ENCODE measurements at places on chromosomes 5 and 9.

DNA sequence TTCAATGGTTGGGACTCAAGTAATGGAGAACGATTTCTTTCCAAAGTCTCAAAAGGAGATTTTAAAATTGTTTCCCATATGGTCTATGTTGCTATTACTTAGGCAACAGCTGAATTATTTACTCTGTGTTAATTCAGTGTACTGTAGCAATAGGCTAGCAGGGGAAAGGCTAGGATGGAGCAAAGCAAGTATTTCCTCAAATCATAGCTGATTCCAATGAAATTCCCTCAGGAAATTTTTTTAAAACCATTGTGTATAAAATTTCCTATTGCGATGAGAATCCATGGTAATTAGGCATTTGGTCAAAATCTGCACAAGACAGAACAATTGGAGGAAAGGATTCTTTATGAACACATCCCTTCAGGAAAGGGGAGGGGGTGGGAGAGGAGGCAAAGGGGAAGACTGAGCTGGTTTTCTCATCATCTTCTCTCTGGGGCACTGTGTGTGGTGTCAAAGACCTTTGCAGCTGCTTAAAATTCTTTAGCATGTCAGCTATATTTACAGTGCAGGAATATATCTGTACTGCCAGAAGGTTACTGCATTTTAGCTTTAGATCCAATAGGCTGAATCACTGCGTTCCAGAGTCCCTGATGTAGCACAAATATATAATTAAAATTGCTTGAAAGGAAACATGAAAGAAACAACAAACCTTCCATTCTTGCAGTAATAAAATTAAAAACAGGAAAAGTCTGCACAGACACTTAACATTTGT is 95.3 kb downstream of the ZNF608 start:
- DNase-seq = no peak

- no peak for DNase-seq
Observed at GRCh38 chr9:16873126-16873802, 2.8 kb upstream of the BNC2 start.

DNA sequence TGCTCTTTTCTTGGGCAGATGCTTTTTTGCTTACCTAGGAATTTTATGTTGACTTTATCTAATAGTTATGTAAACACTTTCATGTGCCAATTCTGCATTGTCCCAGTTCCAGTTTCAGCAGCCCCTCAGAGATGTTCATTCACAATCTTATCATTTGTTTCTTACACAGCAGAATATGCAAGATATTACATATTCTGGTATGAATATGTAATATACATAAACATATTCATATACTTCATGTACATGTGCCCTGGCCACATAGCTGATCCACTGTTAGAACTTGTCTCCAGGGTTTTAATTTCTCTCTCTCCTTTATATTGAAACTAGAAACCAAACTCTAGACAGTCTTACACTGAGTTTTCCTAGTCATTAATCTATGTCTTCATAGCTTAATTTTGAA is 90.2 kb upstream of the PARP8 start:
- no peak for DNase-seq

- no peak for DNase-seq
Observed at GRCh38 chr5:146789712-146790653, 88.6 kb downstream of the PPP2R2B start.

GRCh38 chr5:124111886-124112285 is 599.9 kb downstream of the CSNK1G3 start:
- no peak for DNase-seq

DNA sequence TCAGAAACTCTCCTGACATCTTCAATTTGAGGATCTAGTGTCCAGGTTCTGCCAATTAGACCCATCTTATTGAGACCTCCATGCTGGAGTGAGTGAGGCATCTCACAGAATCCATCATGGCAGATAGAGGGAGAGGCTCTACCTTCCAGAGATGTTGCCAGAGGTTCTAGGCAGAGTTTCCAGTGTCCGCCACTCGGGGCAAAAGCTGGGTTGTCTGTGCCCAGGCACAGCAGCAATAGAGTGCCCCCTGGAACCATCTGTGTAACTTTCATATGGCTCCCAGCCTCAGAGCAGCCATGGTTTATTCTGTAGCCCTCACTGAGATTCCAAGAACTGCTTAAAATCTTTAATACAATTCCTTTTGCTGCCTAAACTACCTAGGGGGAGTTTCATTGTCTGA is 16.6 kb upstream of the CCDC112 start:
- DNase-seq = no peak

GRCh38 chr9:19922476-19923118 is 133.8 kb upstream of the SLC24A2 start:
- no peak for DNase-seq

GRCh38 chr9:106082621-106083020 is 388.3 kb downstream of the TMEM38B start:
- no peak for DNase-seq

DNA sequence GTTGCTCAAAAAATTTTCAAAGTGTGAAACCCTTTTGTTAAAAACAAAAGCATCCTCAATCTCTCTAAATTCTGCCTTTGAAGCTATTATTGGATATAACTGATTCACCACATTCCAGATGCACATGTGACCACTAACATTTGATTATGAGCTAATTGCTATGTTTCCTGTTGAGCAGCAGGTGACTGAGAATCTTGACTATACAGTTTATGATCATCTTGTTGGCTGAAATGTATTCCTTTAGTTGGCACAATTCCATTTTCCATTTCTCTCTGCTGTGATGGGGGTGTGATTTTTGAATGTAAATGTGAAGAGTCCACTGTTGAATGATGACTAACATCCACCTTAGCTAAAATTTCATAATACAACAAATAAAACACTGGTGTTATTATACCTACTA is 10.7 kb downstream of the LYSMD3 start:
- DNase-seq = no peak

GRCh38 chr9:109083813-109084405 is 35.8 kb downstream of the TMEM245 start:
- DNase-seq = no peak

DNA sequence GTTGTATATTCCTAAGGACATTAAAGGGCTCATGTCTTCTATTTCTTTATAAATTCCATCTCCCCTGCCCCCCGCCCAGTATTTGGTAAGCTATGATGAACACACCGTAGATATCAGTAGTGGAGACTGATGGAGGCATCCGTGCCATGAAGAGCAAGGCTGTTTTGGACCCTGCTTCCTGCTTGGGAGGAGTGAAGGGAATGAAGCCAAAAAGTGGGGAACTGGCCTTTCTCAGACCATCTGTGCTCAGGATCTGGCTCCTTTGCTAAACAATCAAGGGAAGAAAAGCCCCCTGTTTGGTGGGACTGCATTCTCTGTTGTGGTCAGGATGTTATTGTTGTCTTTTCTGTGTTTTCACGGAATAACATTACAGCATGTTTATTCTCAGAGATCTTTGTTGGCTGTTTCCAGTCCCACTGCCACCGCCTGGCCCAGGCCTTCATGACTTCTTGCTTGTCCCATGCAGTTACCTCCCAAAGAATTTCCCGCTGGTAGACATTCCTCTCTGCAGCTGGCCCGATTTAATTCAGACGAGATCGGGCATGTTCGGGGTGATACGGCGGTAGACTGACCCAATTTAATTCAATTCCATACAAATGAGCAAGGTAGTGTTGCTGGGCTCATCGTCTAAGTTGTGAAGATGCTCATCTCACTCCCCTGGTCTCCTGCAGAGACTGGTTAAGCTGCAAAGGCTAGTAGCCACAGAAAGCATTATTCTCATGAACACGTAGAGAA is 31.4 kb upstream of the ANKH start:
- DNase-seq = no peak

DNA sequence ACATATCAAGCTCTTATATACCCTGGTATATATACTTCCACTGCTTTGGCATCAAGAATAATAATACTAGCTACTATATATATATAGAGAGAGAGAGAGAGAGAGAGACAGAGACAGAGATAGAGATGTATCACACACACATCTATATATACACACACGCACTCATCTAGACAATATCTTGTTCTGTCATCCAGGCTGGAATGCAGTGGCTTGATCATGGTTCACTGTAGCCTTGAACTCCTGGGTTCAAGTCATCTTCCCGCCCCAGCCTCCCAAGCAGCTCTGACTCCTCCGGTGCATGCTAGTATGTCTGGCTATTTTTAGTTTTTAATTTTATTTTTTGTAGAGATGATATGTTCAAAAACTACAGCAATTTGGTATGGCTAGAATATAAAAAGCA is 22.5 kb downstream of the ANKHD1 start:
- DNase-seq = no peak

DNA sequence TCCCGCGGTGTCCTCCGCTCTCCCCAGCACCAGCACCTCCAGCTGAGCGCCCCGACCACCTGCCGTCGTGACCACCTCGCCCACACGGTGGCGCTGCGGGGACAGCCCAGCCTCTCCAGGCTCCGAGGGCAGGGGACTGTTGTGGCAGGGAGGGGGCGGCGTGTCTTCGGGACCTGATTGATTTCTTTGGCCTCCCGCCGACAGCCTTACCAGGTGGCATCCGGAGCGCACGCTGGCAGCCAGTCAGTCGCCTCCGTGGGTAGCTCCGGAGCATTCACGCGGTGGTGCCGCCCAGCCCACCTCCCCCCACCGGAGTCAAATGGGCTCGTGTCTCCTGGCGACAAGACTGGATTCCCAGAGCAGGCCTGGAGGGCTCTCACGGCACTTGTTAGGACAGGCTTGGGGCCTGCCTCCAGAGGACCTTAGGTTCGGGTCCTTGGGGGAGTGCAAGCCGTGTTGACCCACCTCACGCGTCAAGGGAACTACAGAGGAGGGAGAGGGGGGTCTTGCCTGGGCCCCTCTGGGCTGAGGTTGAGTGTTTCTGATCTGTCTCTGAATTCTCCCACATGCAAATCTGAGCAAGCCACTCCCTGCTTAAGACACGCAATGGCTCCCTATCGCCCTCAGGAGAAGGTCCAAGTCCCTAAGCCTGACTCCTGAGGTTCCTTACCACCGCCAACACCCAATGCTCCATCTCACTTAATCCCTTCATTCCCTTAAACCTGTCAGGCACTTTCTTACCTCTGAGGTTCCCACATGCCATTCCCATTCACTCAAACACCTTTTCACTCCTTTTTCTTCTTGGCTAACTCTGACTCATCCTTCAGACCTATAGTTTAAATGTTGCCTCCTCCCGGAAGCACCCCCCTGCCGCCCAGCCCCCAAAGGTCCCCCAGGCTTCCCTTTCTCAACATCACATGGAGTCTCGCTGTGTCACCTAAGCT is 51.2 kb upstream of the GGTA1 start:
- DNase-seq = peak; percentile 53

DNA sequence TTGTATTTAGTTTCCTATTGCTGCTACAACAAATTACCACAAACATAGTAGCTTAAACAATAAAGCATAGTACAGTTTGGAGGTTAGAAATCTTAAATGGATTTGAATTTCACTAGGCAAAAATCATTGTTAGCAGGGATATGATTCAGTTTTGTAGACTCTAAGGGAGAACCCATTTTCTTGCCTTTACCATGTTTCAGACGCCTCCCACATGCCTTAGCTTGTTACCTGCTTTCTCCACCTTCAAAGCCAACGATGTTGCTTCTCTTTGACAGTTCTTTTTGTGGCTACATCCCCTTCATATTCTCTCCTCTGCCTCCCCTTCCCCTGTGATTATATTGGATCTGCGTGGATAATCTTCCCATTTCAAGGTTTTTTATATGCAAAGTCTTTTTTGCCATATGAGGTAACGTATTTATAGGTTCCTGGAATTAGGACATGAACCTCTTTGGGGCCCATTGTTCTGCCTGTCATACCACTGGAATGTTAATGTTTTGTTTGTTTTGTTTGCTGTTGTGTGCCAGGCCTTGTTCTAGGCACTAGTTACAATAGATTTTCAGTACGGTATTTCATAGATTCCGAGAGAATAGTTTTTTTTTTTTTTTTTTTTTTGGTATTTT is 54.1 kb downstream of the UHRF2 start:
- no peak for DNase-seq

DNA sequence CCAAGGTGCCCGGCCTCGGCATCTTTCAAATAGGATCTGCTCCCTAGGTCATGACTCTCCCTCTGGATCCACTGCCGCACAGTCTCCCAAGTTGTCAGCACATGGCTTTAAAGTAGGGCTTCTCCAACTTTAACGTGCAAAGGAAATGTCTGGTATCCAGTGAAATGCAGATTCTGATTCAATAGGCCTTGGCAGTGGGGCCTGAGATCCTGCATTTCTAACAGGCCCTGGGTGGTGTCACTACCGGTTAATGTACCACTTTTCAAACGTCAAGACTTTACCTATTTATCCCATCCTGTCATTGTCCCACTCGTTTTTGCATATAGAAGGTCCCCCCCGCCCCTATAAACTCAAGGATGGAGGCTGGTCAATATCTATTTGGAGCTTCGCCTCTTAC is 137.6 kb upstream of the ZNF618 start:
- no peak for DNase-seq

GRCh38 chr5:173729079-173729765 is 112.8 kb upstream of the BOD1 start:
- DNase-seq = no peak

DNA sequence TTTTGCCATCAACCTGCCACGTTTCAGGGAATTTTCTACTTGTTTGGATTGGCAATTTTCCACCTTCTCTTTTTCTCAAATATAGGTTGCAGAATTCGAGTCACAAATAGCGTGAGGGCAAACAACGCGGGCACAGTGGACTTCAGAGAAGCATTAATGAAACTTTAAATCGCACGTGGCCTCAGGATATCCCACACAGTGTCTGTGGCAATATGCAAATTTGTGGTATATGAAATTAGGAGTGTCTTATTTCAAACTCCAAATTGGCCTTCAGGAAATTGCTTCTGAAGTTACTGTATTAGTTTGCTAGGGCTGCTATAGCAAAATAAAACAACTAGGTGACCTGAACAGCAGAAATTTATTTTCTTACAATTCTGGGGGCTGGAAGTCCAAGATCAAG is 91.2 kb downstream of the MTRR start:
- DNase-seq = no peak

GRCh38 chr5:74576941-74577456 is 63.5 kb downstream of the ENC1 start:
- DNase-seq = no peak

GRCh38 chr9:87798261-87798833 is 72.4 kb downstream of the CTSL start:
- DNase-seq = no peak

DNA sequence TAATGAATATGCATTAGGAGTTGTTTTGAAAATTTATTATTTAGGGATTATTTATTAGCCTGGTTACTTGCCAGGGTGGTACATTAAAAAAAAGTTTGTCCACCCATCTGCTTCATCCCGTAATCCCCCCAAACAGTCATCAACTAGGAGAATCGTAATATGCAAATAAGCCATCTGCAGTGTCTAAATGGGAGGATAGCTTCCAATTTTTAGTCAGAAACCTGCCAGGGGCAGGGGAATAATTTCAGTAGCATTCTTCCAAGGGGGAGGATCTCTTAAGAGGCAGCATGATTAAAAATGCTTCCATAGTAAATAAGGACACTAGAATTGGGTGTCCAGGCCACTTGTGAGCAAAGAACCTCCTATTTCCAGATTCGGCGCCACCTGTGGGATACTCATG is 43.3 kb downstream of the SH3GL2 start:
- no peak for DNase-seq
